ENCODE measurements at places on chromosomes 2 and 18.

DNA sequence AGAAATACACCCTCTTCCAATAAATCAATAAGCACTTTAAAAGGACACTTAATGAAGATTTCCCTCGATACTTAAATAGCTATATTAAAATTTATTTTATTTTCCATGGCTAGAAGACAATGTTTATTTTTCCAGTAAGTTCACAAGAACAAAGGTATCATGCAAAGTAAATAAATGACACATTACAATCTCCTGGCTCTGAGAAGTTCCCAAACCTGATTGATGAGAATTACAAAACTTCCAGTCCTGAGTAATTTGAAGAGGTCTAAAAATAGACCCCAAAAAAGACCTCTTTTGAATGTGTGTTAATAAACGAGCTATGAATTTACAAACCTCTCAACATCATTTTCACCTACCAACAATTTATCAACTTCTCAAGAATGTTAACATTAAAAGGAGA is 1.5 kb upstream of the PEX13 start:
- DNase-seq, result no peak

DNA sequence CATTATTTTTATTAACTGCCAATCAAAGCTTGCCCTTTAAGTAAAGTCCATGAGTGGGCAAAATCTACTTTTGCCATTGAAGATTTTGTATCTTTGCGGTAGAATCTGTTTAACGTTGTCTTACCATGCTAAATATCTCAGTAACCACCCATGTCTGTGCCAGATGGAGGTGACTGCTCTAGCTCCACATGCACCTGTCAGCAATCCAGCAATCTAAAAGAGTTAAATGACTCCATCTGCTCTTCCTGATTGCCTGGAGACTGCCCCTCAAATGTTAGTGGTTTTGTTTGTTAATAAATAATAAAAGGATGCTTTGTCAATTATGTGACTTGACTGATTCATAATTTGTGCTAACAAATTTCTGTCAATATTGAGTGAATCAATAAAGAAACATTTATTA is 141.7 kb downstream of the RBM43 start:
- no peak for DNase-seq

GRCh38 chr2:23669413-23670244 is 257.3 kb downstream of the ATAD2B start:
- DNase-seq, result no peak

DNA sequence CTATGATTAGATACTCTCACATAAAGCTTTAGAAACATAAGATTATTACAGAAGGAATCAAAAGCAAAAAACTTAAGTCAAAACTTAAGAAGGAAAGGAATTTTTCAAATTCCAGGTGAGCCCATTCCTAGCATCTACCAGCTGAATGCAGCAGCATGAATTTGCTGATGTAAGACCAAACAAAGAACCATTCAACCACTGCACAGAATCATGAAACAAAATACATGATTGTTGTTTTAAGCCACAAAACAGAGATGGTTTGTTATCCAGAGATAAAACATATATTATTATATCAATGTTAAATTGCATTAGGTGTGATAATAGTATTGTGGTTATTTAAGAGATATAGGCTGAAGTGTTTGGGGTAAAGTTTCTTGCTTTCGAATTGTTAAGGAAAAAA is 29.0 kb downstream of the PIGN start:
- no peak for DNase-seq

- DNase-seq, result no peak
Measured at GRCh38 chr2:85642725-85643124, 25.3 kb downstream of the SFTPB start.

- no peak for DNase-seq
Measured at GRCh38 chr2:95262896-95263542, 11.2 kb upstream of the PROM2 start.

- DNase-seq, result no peak
Measured at GRCh38 chr2:179262077-179262660, 2.5 kb downstream of the SESTD1 start.

DNA sequence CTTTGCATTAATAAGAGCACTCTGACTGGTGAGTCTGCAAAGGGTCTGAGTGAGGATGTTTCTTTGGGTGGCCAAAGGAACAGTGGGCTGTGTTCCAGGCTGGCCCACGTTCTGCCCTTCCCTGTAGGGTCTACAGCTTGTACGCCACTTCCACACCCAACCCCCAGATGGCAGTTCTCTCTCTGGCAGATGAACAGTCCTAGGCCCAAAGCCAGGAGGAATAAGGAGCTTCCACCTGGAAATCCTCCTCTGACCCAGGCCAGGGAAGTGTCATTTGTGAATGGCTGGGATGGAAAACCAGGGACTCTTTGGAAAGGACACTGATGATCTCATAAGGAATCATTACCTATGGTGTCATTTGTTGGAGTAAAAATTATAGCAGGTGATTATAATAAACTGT is 6.6 kb downstream of the OTOF start:
- peak; percentile 4 for DNase-seq

DNA sequence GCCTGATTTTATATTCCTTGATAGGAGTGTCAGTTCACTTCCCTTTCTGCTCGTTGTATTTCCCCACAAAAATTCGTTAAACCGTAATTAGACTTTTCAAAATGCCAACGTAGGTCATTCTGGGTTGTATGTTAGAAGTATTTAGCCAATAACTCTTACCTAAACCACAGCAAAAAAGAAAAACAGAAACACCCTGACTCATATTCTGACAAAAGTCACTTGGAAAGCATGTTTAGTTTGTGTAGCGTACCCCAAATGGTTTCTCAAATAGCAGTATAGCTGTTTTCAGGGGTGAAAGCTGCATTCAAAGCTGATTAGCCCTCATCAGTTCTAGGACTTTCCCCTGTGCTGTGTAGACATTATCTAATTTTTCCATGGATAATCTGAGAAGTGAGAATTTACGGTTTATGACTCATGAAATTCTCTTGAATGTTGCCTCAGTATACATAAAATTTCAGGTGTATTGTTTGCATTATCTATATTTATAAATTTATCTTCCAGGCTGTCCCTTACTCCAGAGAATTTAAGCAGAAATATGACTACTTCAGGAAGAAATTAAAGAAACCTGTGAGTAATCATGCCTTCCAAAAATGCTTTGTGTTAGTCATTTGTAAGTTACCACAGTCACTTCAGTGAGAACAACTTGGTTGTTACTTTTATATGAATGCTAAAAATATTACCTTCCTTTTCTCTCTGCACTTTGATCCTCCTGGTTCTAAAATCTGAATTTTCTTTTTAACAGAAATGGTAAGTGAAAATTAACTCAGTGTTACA is 264.9 kb downstream of the ALPK2 start:
- no peak for DNase-seq

GRCh38 chr2:8848328-8849100 is 11.1 kb upstream of the KIDINS220 start:
- DNase-seq, result no peak

- peak; percentile 78 for DNase-seq
Measured at GRCh38 chr2:2328848-2329247, 2.2 kb downstream of the MYT1L start.

DNA sequence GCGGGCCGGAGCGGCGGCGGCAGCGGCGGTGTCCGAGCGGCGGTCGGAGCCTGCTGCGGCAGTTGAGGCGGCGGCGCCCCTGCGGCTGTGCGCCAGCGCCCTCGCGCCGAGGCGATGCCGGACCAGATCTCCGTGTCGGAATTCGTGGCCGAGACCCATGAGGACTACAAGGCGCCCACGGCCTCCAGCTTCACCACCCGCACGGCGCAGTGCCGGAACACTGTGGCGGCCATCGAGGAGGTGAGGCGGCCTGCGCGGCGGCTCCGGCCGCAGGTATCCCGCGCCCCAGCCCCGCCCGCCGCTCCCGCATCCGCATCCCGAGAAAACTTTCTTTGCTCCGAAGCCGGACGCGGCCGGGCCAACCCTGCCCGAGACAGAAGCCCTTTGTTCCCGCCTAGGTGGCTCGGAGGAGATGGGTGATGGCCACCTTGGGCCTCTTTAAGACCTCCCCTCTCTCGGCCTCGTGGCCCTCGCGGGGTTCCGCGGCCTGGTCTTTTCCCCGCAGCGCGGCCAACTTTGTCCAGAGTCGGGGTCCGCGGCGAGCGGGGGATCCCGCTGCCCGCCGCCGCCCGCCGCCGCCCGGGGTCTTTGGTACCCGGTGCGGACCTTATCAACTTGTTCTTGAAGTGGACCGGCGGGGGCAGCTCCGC is 504 bp downstream of the ASAP2 start:
- no peak for DNase-seq

DNA sequence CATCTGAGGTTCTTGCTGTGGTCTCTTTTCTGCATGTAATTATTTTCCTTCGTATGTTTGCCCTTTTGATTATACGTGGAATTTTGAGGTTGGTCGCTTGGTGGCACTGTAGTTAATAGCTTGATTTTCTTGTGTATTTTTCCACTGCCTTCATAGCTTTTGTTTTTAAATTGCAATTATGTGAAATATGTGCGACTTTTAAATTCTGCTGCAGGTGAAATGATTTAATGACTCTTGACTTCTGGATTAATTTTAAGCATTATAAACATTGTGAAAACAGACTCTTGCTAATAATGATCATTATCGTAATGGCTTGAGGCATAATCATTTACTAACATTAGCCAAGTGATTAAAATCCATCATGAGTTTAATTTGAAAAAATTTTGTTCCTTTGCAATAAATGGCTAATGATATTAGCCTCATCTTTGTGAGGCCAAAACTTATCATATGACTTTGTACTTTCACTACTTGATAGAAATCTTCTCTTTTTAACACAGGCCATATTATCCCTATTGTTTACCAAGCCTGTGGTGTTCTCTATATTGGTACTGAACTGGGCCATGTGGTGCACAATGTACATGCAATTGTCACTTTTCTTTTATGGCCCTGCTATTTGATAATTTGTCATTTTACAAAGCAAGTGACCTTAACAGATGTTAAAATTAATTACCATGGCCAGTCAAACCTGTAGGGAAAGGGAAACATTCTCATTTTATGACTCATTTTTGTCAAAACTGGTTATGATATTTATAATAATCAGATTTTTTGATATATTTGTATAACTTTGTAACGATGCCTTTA is 62.8 kb upstream of the NEUROD1 start:
- DNase-seq, result peak; percentile 32

DNA sequence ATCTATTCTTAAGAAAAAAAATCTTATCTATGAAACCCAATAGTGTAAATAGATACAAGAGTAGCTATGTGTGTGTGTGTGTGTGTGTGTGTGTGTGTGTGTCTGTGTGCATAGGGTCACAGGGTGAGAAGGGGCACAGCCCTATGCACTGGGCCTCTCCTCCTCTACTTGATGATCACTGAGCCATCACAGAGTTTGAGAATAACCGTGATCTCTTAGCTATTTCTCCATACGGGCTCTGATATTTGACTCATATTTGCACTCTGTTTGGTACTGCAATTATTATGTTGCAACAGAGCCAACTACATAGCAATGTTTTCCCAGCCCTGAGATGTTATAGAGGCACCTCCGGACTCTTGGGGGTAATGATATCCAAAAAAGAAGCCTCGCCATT is 28.8 kb upstream of the SLC40A1 start:
- no peak for DNase-seq

DNA sequence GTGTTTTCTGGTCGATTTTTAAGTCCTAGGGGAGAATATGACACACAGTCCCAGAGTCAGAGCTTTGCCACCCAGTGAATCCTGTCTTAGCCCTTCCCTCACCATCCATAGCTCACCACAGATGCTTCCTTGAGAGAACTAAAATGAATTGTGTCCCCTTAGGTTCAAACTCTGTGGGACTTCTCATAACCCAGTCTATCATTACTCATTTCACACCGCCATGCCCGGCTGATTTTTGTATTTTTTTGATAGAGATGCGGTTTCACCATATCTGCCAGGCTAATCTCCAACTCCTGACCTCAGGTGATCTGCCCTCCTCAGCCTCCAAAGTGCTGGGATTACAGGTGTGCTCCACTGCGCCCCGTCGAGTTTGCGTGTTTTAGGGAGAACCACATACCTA is 66.8 kb downstream of the REL start:
- no peak for DNase-seq

DNA sequence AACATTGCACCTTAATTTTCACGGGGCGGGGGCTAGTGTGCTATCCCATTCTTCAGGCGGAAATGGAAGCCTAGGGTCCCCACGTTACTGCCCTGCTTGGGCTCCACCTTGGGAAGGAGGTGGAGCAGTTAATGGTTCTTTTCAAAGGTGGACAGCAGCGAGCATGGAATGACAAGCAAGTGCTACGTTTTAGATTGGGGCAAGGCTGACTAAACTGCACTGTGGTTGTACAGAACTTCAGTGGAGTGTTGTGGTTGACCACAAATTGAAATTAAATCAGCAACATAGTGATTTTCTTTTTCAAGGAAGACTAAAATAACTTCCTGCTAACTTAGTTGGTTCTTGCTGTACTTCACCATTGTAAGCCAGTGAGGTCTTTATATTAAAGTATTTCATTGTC is 47.0 kb downstream of the CHRNA1 start:
- no peak for DNase-seq

GRCh38 chr18:76363436-76364120 is 131.5 kb downstream of the ZNF516 start:
- DNase-seq, result no peak

GRCh38 chr2:132400169-132400900 is 16.3 kb upstream of the GPR39 start:
- no peak for DNase-seq

DNA sequence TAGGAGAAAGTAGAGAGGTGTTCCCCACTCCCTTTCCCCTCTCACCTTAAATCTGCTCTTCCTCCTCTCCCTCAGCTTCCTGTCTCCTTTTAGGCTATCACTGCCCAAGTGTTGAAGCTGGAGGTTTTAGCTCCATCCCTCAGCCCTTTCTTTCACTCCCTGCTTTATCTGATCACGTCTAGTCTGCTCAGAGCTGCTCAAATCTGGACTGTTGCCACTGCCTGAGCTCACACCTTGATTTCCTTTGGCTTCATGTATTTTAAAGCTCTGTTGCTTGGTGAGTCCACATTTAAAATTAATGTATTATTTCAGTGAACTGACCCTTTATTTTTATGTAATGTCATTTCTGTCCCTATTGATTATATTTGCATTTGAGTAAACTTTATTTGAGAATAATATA is 236.6 kb downstream of the PTGR3 start:
- DNase-seq, result peak; percentile 68

- DNase-seq, result no peak
Measured at GRCh38 chr2:117763804-117764203, 50.7 kb upstream of the DDX18 start.

- DNase-seq, result no peak
Measured at GRCh38 chr18:24373328-24373727, 24.3 kb downstream of the OSBPL1A start.

DNA sequence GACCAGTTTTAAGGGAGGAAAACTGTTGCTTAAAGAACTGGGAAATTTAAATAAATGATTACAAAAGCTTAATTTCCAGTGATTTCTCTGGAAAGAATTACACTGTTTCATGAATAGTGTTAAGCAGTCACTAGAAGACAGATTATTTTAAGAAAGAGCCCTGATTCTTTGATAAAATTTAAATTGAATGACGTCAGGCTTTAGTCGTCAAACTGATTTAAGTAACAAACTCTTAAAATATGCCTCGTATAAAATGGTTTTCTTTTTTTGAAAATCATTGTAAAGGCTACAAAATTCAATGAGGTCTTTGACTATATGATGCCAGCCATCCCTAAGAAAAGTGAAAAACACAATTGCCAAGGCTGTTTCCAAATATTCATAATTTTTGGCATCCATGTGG is 465.0 kb downstream of the NR4A2 start:
- no peak for DNase-seq
